ENCODE measurements at places on chromosomes 16 and 17. TPM values are rescaled to one million over a fixed set of nuclear protein-coding genes. Genes with fewer than 3 reads are reported as not detected.

The DPEP3 gene
- total RNA-seq = not detected

DNA sequence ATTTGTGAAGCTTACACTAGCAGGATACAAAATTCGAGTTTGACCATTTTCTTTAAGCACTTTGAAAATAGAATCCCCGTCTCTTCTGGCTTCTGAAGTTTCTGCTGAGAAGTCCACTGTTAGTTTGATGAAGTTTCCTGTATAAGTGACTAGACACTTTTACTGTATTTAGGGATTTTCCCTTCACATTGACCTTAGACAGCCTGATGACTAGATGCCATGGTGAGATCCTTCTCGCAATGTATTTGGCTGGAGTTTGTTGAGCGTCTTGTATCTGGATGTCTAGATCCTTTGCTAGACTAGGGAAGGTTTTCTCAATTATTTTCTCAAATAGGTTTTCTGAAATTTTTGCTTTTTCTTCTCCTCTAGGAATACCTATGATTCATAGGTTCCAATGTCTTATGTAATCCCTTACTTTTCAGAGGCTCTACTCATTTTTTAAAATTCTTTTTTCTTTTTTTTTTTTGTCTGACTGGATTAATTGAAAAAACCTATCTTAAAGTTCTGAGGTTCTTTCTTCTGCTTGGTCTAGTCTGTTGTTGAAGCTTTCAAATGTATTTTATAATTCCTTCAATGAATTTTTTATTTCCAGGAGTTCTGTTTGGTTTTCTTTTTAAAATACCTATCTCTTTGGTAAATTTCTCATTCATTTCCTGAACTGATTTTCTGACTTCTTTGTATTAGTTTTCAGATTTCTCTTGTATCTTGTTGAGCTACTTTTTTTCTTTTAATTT, 63.7 kb upstream of the ABCC11 start:
- no peak for DNase-seq

GRCh38 chr17:58329035-58329809, 627 bp upstream of the TSPOAP1 start:
- DNase-seq = no peak

DNA sequence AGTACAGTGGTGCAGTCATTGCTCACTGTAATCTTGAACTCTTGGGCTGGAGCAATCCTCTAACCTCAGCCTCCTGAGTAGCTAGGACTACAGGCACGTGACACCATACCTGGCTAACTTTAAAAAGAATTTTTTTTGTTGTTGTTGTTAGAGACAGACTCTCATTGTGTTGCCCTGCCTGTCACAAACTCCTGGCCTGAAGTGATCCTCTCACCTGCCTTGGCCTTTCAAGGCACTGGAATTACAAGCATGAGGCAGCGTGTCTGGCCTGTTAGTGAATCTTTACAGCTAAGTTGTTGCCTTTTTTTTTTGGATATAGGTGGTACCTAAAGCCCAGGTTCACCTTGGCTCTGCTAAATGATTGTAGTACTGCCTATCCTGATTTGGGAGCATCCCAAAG, 290.6 kb downstream of the BCAS3 start:
- DNase-seq = no peak

GRCh38 chr17:78719630-78720298, 62.3 kb downstream of the CYTH1 start:
- no peak for DNase-seq

- no peak for DNase-seq
These were observed 24.3 kb upstream of the DNAI2 start for GRCh38 chr17:74249590-74250270.

DNA sequence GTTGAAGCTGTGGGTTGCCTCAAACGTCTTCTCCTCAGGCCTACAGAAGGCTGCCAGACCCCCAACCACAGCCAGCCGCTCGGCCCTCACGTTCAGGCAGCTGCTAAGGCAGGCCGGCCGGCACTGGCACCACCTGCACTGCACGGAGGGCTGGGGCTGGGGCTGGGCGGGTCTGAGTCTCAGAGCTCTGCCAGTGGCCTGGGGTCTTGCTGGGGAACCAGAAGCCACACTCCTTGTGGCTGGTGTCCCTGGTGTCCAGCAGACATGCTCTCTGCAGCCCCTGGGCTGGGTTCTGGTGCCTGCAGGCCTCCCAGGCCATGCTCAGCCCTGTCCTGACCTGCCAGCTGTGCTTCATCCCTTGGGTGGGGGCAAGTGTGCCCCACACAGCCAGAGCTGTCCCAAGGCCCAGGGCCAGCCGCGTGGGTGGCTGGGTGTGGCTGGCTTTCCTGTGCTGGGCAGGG, 42.0 kb downstream of the BAHCC1 start:
- no peak for DNase-seq

DNA sequence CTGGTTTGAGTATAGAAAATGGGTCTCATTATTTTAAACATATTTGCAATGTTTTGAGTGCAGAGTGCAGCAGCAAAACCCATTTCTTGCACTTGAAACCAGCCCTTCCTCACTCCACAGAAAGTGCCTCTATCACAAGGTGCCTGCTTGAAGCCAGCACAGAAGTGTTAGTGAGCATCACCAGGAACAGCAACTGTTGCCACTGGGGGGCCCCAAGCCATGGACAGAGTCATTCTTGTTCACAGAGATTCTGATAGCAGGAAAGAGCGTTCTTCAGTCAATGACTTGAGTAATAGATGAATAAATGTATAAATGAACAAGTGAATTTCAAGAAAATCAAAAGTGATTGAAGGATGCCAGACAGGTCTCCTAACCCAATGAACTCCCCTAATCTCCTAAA, 45.6 kb downstream of the CHD9NB start:
- DNase-seq = no peak

GRCh38 chr16:11835891-11836649, 15.3 kb downstream of the RSL1D1 start:
- DNase-seq = no peak

- DNase-seq = no peak
These were observed 251.4 kb downstream of the SOX9 start for GRCh38 chr17:72372185-72372584.

- no peak for DNase-seq
These were observed 1.4 kb upstream of the ITGB3 start for GRCh38 chr17:47252209-47252608.

DNA sequence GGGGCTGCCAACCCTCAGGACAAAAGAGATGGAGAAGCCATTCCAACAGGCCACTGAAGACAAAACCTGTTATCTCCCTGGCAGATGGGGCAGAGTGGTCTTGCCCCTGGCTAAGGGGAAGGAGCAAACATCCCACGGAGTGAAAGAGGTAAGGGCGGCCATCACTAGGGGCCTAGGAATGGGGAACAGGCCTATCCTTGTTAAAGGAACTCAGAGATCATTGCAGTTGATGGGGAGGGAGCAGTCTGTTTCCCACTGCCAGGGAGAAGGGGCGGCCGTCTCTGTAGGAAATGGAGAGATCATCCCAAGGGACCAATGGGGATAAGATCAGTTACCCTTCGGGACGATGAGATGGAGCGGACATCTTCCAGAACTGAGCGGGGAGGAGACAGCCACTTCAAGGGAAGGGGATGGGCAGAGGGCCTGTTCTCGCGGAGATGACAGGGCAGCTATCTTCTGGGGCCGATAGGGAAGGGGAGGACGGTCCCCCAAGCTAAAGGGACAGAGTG, 581 bp upstream of the TMEM208 start:
- DNase-seq = no peak

DNA sequence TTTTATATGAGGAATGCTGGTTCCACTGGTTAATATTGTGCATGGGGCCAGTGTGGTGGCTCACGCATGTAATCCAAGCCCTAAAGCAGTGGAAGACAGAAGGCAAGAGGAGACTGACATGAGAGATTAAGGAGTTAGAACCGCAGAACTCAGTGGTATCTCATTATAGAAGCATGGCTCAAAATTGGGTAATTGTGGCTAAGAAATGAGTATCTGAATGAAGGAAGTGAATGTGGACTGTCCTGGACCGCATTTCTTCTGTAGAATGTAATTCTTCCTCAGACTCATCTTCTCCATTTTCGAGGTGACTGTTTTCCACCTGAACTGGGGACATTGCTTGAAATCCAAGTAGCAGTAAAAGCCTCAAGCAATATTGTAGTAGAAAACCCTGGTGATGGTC, 42.6 kb upstream of the CDR2 start:
- no peak for DNase-seq

- DNase-seq = no peak
These were observed 87.2 kb upstream of the SMURF2 start for GRCh38 chr17:64749306-64749705.
